ENCODE measurements at places on chromosomes 11 and 22. TPM values are rescaled to one million over a fixed set of nuclear protein-coding genes. Genes with fewer than 3 reads are reported as not detected.

MRPL48 gene
- 25.8 TPM for total RNA-seq

CCDC89 gene
- 0.26 TPM for total RNA-seq

SCGB1D2 gene
- not detected for total RNA-seq

KDM4E gene
- not detected for total RNA-seq

Measured in chondrocyte (in vitro differentiated cells).